Effector CD4-positive, alpha-beta T cell (primary cell): ENCODE measurements at places on chromosomes 2 and 18.

- no peak for DNase-seq
These were observed 155.5 kb downstream of the DSC3 start for GRCh38 chr18:30886998-30887397.

DNA sequence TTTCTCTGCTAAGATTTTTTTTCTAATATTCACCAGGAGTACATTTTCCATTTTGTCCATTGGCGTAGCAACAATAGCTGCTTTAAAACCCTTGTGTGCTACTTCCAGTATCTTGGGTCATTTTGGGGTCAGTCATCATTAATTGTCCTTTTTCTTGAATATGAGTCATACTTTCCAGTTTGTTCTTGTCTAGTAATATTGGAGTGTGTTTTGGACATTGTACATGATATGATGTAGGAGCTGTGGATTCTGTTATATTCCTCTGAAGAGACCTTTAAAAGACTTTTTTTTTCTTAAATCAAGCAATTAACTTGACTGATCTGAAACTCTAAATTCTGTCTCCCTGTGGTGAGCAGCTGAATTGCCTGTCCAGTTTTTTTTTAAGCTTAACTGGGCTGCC is 40.8 kb downstream of the AGPS start:
- DNase-seq, result no peak

- no peak for DNase-seq
These were observed 112.3 kb downstream of the PXDN start for GRCh38 chr2:1632002-1632348.

GRCh38 chr2:110707386-110707965 is 24.9 kb upstream of the ACOXL start:
- DNase-seq, result no peak

- DNase-seq, result no peak
These were observed 1092.3 kb downstream of the BCL11A start for GRCh38 chr2:59461127-59461526.

GRCh38 chr18:78737006-78737915 is 242.4 kb upstream of the SALL3 start:
- no peak for DNase-seq

- DNase-seq, result no peak
These were observed 87.4 kb downstream of the PDCL3 start for GRCh38 chr2:100650151-100650550.

GRCh38 chr2:210814251-210815025 is 258.0 kb downstream of the CPS1 start:
- DNase-seq, result no peak

DNA sequence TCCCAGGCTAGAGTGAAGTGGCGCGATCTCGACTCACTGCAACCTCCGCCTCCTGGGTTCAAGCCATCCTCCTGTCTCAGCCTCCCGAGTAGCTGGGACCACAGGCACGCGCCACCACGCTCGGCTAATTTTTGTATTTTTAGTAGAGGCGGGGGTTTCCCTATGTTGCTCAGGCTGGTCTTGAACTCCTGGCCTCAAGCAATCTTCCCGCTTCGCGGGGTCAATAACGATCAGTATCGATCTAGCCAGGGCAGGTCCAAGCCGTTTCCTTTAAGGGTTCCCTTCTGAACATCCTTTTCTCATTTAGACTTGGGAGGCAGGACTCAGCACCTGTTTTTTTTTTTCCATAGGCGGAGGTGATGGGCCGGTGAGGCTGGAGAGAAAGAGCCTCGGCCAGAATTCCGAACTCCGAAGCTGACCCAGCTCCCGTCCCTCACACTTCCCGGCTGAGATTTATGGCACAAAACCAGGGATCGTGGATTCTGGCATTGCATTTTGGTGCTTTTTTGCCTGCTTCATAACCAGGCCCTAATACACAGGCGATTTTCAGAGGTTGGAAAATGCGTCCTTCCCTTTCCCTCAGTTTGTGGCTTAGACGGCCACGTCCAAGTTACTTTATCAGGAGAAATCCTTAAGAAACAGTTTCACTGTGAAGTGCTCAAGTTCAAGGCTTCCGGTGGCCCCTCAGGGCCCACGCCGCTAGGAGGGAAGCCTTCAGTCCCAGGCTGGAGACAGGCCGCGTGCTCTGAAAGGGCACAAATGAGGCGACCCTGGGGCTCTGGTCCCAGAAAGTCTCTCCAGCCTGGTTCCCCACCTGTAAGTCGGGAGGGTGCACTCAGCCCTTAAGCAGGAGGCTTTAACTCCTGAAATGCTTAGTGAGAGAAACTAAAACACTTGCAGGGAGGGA is 998 bp upstream of the SLC66A3 start:
- DNase-seq, result no peak

GRCh38 chr2:49068613-49069012 is 85.7 kb downstream of the FSHR start:
- no peak for DNase-seq

- no peak for DNase-seq
These were observed 10.2 kb upstream of the HTR2B start for GRCh38 chr2:231134910-231135655.

DNA sequence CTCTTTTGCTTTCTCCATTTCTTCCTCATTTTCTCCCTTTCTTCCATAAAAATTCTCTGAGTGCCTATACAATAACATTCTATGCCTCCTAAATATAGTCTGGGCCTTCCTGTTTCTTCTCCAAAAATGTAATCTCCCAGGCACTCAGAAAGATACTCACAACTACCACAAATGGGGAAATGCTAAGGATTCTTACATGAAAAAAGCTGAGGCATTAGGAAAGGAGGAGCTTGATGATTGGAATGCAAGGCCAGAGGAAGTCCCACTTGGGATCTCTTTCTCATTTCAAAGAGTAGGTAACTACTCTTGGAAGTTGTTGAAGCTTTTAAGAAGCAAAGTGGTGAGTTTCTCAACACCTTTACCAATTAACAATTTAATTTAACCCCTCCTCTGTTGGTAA is 3.4 kb downstream of the VSNL1 start:
- no peak for DNase-seq

DNA sequence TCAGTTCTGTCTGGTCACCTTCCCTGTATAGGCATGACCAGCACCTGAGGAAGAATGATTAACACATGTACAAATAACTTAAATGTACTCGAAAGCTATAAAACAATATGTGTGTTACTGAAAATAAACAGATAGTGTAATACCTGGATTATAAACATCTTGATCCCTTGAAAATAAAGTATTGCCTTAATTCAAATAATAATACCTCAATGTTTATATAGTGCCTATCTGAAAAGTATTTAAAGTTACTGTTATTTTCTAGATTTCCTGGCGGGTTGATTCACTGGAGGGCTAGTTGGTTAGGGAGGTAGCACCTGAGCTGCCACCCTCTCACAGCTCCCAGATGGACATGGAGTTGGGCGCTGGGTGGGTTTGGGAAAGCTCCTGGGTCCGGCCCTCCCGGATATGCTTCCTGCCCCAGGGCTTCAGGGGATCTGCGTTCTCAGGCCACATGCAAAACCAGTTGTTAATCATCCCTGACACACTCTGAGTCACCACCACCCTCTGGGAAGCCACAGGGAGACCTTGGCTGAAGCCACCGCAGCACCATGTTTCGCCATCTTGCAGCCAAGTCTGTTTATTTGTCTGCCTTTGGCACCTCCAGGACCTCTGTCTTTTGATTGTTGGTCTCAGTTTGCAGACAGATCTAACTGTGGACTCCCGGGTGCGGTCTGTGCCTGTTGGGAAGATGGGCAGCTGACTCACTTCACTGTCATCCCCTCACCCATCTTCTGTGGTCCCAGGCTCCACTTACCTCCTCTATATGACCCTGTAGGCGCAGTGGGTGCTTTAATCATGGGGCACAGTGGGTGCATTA is 35.3 kb downstream of the RAB31 start:
- DNase-seq, result no peak

- no peak for DNase-seq
These were observed 485.8 kb downstream of the STK39 start for GRCh38 chr2:167761465-167762136.

DNA sequence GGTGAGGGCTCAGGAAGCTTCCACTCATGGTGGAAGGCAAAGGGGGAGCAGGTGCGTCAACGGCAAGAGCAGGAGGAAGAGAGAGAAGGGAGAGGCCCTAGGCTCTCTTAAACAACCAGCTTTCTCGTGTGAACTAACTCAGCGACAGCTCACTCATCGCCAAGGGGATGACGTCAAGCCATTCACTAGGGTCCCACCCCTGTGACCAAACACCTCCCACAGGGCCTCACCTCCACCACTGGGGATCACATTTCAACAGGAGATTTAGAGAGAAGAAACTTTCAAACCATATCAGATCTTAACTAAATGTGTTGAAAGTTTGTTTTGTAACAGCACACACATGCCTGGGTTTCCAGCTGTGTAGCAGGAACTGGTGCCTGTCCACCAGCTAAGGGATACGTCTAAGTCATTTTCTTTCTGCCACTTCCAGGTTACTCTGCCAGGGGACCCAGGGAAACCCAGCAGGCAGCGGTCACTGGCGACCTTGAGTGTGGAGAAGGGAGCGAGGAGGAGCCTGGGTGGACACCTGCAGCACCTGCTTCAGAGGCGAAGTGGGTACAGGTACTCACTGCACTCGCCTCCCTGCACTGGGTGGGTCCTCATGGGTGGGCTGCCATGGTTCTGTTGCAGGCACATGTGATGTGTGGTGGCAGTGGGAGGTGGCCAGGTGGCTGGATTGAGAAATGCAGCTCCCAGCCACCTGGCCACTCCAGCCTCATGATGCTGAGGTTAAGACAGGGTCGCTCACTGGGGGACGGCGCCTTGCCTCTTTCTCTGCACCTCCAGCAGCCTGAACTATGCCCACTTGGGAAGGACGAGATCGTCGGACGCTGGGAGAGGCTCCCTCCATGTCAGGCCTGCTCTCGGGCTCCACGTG is 8.4 kb upstream of the GPC1 start:
- peak; percentile 1 for DNase-seq

DNA sequence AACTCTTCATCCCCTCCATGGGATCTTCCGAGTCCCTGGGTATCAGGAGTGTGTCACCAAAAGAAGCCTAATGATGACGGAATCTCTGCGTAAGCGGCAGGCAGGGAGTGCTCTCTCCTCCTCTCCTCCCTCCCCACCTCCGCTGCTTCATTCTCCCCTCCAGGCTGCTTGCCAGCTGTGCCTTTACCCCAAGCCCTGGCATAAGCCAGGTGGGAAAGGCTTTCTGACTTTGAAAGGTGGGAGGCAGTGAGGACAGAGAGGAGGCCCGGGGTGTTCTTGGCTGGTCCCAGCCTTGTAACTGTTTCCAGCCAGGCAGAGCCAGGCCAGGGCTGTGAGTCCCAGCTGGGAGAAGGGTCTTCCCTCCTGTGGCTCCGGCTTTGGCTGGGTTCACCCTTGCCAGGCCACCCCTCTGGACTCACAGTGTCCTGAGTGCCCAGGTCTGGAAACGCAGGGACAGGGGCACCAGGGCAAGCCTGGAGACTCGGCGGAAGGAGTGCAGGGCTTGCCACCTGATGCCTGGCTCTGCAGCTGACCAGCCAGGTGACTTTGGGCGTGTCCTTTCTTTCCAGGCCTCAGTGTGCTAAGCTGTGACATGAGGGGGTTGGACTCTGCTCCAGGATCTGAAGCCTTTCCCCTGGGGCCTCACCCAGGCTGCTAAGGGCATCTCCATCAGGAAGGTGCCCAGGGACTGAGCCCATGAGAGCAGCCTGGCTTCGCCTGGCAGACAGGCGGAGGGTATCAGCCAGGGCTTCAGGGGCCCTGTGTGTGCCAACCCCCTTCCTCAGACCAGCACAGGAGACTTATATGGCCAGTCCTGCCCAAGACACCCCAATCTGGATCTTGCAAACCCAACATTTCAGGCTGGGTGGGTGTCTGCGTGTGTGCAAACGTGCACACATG is 32.7 kb upstream of the HPCAL1 start:
- no peak for DNase-seq

- no peak for DNase-seq
These were observed 6.2 kb downstream of the STK39 start for GRCh38 chr2:168241208-168241607.

- no peak for DNase-seq
These were observed 64.4 kb downstream of the TRABD2A start for GRCh38 chr2:84816426-84817026.

DNA sequence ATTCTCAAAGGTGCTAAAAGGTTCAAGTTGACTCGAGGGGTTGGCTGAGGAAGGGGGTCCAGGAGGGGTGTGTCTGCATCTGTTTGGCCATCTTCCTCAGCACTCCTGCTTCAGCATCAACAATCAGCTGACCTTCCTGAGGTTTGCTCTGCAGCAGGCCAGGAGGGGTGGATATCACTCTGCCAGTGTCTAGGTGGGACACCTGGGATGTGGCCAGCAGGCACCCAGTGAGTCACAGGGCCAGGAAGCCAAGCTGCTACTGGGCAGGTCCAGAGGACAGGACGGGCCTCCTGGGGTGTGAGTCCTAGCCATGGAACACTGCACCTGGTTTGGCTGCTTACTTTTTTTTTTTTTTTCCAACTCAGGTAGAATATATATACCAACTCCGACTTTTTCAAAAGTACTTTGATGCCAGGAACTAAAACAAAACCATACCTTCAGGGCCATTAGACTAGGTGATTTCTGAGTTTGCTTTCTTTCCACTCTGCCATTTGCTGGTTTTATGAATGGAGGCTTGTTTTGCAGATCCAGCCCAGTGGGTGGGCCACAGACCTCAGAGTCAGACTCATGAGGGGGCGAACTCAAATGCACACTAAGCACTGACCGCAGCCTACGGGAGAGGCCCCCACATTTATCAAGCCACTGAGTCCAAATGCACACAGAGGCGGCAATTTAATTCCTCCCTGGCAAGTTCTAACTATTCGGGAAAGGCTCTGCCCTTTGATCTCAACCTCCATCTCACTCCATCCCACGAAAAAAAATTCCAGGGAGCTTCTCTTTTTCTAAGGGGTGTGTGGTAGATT is 76.0 kb downstream of the UXS1 start:
- DNase-seq, result no peak

DNA sequence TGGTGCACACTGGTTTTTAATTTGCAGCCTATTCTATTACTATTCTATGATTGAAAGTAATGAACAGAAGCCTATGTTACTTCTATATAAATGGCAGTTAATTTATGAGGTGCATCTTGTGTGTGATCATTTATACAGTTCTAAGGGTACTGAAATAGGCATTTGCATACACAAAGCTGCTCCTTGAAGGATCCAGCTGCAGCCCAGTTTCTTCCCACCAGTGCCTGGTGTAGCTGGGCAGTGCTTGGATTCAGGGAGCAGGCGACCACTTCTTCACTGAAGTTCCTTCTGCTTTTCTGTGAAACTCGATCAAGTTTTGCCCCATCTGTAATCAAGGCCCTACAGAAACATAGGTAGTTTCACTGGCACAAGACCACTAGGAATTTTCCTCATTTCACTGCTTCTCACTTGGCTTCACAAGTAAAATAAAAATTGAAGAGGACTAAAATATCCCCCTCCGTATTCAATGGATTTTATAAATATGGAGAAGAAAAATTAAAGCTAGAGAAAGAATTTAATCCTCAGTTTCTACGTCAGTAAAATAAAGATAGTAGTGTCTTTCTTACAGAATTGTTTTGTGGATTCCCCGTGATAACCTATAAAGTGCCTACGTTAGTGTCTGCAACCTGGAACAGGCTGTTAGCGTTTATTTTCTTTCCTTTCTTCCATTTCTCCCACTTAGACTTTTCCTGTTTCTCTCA is 1.7 kb upstream of the LPIN2 start:
- DNase-seq, result no peak

DNA sequence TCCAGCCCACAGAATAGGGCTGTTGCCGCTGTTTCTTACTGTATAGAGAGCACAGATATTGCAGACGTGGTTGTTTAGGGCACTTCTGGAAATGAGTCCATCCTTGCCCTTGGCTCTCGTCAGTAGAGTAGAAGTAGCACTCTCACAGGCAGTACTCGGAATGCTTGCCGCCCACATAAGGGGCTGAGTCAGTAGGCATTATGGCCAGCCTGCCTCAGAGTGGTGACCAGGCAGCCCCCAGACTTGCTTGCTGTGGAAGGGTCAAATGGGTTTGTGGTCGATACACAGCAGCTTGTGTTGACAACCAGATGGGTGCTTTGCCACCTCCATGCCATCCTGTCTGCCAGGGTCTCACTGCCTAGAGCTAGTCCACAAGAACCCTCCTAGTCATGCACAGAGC is 38.7 kb downstream of the PLEKHB2 start:
- DNase-seq, result no peak
